Endothelial cell (in vitro differentiated cells): ENCODE measurements at places on chromosomes 16 and 17. TPM values are rescaled to one million over a fixed set of nuclear protein-coding genes. Genes with fewer than 3 reads are reported as not detected.

The NPIPB9 gene
- total RNA-seq = 1.2 TPM

- no peak for DNase-seq
Observed at GRCh38 chr16:473046-474043, 47.9 kb downstream of the RAB11FIP3 start.

The ZPBP2 gene
- not detected for total RNA-seq

DNA sequence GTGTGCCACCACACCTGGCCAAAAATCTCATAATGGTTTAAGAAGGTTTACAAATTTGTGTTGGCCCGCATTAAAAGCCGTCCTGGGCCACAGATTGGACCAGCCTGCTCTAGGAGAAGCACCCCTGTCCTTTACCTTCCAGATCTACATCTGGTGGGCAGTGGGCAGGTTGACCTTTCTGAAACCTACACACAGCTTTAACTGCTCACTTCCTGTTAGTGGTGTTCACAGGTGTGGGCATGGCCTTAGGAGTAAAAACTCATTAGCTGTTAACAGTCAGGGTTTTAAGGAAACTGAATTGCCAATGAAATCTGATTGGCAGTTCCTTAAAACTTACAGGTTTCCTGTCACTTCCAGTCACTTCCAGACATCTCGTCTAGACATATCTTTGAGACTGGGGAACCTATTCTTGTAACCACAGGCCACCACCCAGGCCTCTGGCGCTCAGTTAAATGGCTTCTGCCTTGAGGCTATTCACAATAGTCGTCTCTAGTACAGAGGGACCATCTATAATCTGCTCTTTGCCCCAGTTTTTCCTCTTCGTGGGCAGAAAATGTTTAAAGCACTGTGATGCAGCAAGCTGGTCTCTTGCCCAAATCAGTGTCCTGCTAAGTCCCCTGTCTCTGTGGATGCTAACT, 29.3 kb downstream of the GNGT2 start:
- DNase-seq = no peak

DNA sequence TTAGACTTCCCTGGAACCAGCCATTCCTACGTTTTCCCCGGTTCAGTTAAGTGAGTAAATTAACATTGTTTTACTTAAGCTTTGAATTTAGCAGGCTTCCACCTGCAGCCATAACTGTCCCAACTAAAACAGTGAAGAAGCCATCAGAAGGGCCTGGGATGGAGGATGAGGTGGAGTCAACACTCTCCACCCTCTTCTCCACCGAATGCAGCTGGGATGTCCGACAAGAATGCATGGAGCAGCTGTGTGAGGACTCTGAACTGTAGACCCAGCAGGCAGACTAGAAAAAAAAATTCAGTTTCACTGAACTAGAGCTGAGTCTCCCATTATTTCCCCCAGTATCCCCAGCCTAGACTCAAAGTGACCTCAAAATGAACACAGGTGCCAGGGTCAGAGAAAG, 114.8 kb downstream of the C16orf95 start:
- DNase-seq = no peak

DNA sequence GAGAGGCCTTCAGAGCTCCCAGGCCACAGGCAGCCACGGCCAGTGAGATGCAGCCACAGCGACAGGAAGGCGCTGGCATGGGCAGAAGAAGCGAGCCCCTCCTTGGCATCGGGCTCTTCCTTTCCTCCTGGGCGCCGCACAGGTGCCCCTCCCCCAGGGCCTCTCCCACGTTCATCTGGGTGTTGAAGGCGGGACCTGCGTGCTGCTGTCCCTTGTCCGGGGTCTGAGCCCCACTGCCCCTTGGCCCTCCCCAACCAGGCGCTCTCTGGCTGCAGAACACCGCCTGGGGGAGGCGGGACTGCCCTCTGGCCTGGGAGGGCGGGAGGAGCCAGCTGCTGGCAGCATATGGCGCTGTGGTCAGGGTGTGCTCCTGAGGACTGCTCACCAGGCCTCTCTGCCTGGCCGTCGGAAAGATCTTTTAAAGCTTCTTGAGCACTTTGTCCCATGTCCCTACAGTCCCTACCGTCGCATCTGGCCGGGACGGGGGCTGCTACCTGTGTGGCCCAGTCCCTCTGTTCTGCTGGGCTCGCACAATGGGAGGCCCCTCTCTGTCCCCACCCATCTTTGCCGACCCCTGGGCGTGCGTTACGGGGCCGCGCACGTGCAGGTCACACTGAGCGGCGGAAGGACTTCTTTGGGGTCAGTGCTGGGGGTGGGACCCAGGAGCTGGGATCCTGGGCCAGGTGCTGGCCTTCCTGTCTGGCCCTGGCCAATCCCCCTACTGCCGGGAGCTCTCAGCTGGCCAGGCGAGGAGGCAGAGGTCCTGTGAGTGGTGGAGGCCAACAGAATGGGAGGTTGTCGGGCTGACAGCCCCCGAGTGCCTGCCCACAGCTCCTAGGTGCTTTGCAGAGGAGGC, 1.7 kb downstream of the SLC25A10 start:
- no peak for DNase-seq

- DNase-seq = no peak
Observed at GRCh38 chr17:50817838-50818237, 17.5 kb upstream of the WFIKKN2 start.

GRCh38 chr16:11379420-11379819, 34.2 kb downstream of the RMI2 start:
- DNase-seq = no peak
